Activated CD4-positive, alpha-beta T cell treated with anti-CD3 and anti-CD28 coated beads for 4 hours (primary cell): ENCODE measurements at places on chromosomes 11 and 22.

DNA sequence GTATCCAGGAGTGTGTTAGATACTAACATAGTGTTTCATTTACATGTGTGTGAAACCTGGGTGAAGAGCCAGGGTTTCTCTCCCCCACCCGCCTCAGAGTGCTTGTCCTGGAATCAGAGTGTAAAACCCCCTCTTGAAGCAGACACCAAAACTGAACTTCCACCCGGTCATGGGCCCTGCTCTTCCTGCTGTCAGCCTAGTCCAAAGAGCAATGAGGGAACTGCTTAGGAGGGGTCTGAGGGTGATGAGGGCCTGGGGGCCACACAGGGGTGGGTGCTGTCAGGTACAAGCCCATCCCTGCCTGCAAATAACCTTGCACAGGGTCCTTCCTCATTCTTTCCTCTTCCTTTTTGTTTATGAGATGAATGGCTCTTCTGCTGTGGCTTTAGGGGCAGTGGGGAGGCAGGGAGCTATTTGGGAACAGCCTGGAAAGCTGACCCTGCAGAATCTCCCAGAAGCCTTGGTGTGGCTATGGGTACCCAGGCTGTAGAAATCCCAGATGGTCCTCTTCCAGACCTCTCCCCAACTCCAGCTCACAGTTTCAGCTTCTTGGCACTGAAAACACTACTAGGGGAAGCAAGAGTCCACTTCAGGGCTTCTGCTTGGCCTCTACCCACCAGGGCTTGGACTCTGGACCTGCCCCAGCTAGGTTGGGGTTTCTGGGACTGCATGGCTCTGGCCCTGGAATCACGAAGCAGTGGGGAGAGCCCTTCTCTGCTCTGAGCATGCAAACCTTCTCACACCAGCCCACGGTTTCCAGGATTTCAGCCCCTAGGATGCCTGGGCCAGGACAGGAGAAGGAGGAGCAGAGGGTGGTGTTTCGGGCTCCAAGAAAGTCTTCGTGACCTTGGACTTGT is 8.5 kb downstream of the BATF2 start:
- DNase-seq, result no peak

GRCh38 chr11:15692739-15693138 is 578.0 kb downstream of the INSC start:
- no peak for DNase-seq

GRCh38 chr22:44392446-44392921 is 79.7 kb upstream of the SHISAL1 start:
- DNase-seq, result no peak

GRCh38 chr11:2102132-2102882 is 36.9 kb downstream of the IGF2 start:
- DNase-seq, result no peak

GRCh38 chr22:35214968-35215367 is 42.3 kb upstream of the HMGXB4 start:
- DNase-seq, result no peak

- no peak for DNase-seq
Observed at GRCh38 chr11:94871491-94872185, 101.7 kb downstream of the CWC15 start.

- no peak for DNase-seq
Observed at GRCh38 chr11:111718436-111718835, 47.8 kb downstream of the PPP2R1B start.

DNA sequence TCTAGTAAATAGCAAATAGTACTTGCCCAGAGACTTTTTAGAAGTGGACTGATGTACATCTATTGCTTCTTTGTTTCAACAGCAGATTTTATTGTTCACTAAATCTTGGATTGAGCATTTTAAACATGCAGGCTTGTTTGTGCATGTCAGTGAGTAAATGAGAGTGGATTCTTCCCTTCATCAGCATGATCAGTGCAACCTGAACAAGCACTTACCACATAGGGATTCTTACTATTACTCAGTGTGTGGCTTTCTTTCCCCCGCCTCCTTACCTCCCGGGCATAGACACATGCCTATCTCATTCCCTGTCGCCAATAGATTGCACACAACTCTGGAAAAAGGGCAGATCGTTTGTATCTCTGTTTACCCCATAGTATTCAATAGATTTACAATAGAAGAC is 197.5 kb downstream of the C11orf87 start:
- no peak for DNase-seq

- no peak for DNase-seq
Observed at GRCh38 chr11:6468712-6469495, 4.8 kb downstream of the TRIM3 start.

DNA sequence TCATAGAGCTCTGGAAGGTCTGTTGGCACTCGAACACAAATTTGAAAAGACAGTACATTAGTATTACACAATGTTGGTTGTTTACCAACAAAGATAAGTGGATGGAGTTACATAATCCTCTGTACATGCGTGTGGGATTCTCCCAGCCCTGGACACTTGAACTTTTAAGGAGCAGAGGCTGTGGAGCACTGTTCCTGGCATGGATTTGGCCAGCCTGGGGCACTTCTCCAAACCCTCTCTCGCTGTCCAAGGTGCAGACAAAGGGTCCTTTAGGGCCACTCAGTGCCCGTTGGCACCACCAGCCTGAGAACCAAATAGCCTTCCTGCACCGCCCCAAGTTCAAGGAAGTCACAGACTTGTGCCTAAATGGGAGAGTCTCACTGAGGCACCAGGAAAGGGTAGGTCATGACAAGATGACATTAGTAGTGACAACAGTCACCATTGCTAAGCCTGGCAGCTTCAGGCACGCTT is 1.6 kb upstream of the ANO1 start:
- no peak for DNase-seq

- DNase-seq, result no peak
Observed at GRCh38 chr11:103529181-103529684, 420.0 kb downstream of the DYNC2H1 start.

DNA sequence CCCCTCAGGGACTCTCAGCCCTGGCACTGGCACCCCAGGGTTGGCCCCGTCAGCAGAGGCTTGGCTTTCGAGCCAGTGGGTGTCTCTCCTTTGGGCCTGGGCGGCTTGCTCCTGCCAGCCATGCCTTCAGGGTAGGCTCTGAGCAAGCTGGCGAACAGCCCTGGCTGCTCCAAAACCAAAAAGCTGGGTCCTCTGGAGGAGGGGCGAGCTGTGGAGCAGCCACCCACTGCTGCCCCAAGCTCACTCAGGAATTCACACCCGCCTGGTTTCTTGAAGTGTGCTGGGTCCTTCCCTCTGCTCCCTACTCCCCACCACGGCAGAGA is 6.2 kb downstream of the YDJC start:
- no peak for DNase-seq

DNA sequence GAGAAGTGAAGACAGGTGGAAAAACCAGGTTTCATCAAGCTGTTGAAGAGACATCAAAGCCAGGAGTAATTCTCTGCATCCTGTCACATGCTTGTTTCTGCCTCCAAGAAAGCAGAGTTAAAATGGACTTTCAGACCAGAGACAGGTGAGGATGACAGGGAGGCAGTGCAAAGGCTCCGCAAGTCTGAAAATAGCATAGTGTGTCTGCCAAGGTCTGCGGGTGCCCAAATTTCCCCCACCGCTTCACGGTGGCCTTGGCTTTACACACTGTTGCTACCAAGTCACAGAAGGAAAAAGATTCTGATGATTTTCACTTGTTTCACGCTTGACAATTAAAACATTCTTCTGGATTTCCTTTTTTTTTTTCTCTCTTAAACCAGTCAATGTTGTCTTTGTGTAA is 44.2 kb downstream of the SNX19 start:
- DNase-seq, result no peak

DNA sequence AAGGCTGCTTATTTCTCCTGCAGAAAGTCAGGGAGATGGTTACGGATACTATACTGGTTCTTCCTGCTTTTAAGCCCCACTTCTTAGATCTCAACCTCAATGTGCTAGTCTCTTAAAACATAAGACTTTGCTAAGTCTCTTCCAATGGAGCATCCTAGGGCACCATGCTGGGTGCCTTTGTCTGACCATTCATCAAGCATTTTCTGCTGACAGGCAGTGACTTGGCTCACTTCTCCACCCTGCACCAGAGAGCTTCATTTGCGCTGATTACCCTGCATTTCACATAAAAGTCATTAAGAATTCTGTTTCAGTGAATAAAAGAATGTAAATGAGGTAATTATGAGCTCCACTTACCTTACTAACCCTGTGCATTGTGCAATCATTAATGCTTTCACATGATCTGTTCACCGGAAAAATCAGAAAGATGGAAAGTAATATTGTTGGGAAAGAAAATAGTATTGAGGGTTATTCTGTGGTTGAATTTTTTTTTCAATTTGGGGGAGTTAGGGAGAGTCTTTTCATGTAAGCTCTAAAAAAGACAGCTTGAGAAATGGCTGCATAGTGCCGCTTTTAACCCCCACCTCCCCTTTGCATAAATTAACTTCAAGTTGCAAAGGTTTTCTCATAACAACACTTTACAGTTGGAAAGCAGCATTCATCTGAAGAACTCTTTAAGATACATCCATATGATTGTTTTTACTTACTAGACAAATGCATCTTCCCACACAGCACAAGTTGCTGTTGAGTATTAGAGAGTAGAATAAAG is 677.3 kb upstream of the KIRREL3 start:
- DNase-seq, result no peak

DNA sequence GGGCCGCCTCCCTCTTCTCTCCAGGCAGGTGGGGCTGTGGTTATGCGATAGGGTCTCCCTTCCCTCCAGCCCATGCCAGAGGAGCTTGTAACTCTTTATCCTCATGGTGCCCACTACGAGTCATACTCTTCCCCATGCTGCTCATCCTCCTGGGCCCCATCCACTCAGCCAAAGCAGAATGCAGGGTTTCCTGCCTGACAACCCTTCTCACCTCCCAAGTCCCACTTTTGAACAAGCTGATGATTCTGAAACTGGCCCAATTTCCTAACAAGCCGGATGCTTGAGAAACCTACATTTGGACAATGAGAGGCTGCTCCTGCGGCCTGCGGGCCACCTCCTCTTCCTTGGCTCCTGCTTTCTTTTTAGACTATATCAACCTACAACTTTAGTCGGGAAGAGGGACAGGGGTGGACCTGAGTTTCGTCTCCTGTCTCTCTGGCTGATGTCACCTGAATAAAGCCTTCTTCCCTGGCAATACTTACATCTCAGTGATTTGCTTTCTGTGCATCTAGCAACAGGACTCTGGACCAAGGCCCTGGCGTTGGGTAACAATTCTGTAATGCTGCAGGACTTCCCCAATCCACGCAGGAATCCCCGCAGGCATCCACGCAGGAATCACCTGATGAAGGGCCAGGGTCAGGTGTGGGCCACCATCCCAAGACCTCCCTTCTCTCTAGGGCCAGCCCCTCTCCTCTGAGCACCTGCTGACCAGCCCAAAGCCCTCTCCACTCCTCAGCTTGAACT is 1.5 kb upstream of the NDUFS8 start:
- no peak for DNase-seq

DNA sequence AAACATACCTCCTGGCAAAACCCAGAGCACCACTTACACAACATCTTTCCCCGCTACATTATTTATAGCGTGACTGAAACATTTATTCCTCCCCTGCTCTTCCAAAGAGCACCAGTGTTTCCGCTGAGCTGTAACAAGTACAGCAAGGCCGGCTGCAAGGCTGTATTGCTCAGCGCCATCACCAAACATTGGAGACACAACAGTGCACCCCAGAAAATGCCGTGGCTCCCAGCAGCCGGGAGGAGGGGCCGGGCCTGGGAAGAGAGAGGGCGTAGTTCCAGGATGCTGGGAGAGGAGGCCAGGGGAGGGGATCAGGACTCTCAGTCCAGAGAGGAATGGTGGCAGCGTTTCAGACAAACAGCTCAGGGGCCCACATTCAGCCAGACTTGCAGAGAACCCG is 133.2 kb downstream of the DSCAML1 start:
- no peak for DNase-seq

DNA sequence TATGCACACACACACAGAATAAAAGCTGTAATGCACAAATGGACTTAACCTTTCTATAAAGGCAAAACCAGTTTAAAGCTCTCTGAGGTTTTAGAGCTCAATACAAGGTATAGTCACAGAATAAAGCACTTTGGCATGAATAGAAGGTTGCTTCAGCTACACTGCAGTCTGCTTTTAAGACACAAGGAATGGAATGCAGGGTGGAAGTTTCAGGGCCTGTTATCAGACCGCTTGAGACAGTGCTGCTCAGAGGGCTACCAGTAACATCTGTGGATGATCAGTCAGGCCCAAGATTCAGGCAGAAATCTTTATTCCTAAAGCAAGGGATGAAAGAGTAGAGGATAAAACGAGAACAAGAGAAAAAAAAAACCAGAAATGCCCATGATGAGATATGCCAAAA is 46.7 kb downstream of the CD44 start:
- DNase-seq, result no peak

GRCh38 chr22:28048529-28048928 is 129.5 kb upstream of the PITPNB start:
- DNase-seq, result no peak
